Bronchial epithelial cell (primary cell): ENCODE measurements at places on chromosomes 6 and 20. TPM values are rescaled to one million over a fixed set of nuclear protein-coding genes. Genes with fewer than 3 reads are reported as not detected.

GRCh38 chr6:121868206-121868605 is 432.8 kb downstream of the GJA1 start:
- no peak for DNase-seq

DNA sequence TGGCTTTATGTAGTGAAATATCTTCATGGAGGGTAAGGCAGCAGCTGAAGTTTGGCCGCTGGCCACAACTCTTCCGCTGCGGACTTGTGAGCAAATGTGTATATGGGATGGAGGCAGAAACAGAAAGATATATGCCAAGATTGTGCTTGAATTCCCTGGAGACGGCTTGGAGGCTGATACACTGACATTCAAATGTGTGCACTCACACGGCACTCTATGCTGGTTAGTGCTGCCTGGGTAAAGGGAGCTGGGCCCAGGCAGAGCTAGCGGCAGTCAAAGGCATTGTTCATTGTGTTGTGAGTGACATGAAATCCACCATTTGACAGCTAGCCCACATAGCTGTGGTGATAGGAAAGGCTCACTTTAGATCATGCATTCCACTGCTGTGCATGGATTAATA is 202.7 kb downstream of the CLIC5 start:
- DNase-seq = no peak

Gene FAM217A
- not detected in 2 replicates for total RNA-seq

Gene TFAP2C
- 2.9 and 5.1 TPM in 2 replicates for total RNA-seq

Gene SYCP2
- total RNA-seq = 0.26 and 0.51 TPM in 2 replicates

- peak; percentile 82 for DNase-seq
Measured at GRCh38 chr20:50987493-50988210, 29.0 kb downstream of the MOCS3 start.

Gene SLC4A11
- 3.2 and 5.1 TPM in 2 replicates for total RNA-seq

- DNase-seq = no peak
Measured at GRCh38 chr6:143726015-143726647, 48.4 kb downstream of the PHACTR2 start.

DNA sequence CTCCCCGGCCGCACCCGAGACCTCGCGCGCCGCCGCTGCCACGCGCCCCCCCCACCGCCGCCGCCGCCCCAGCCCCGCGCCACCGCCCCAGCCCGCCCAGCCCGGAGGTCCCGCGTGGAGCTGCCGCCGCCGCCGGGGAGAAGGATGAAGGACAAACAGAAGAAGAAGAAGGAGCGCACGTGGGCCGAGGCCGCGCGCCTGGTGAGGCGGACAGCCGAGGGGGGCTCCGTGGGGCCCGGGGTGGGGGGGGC is 426 bp downstream of the ASXL1 start:
- no peak for DNase-seq

GRCh38 chr6:34243901-34244884 is 4.6 kb downstream of the SMIM29 start:
- DNase-seq = peak; percentile 91

- peak; percentile 6 for DNase-seq
Measured at GRCh38 chr20:775679-776135, 7.4 kb upstream of the SLC52A3 start.

GRCh38 chr6:39791311-39791710 is 865 bp upstream of the DAAM2 start:
- DNase-seq = no peak

DNA sequence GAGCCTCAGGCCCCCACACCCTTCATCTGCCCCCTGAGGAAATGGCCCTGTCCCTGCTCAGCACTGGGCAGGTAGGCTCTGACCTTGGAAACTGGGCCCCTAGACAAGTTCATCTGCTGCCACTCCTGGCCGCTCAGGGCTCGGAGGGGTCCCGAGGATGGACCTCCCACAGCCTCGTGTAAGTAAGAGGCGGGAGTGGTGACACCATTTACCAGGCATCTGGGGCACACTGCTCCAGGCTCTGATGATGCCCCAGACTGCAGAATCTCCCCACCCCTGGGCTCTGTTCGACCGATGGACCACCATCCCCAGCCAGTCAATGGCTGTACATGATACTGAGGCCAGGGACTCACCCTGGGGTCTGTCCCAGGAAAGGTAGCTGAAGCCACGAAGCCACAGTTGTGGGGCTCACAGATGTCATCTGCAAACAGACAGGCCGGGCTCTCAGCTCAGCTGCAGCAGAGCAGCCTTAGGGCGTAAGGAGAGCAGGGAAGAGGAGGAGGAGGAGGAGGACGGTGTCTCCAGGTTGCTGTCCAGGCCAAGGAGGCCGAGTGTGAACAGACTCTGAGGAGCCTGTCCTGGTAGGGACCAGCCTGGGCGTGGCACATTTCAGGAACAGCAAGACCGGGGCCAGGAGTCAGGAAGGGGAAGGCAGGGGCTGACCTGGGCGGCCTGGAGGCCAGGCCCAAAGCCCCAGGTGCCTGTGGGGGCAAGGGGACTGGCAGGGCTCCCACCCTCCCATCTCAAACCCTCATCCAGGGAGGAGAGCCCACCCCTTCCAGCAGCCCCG is 300.4 kb downstream of the TAF4 start:
- no peak for DNase-seq

Gene SRC
- 16.6 and 18.2 TPM in 2 replicates for total RNA-seq

DNA sequence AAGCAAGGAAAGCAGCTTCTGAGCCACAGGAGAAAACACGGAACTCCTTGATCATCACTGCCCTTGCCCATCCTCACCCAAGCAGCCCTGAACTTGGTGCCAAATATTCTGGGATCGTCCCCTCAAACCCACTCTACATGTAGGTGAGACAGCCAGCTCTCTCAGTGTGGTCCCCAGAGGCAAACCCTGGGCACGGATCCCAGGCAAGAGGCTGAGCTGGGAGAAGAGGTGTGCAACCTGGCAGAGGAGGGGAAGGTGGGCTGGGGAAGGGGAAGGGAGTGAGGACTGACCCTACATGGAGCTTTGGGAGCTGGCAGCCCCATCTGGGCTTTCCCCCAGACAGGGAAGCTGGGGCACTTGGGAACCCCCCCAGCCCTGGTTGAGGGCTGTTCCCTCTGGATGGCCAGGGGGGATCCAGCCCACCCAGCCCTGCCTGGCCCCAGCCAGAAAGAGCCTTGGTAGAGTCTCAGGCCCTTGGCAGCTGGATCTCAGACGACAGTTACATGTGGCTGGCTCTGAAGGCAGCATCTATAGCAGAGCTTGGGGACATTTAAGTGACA is 186.2 kb upstream of the CST7 start:
- no peak for DNase-seq

DNA sequence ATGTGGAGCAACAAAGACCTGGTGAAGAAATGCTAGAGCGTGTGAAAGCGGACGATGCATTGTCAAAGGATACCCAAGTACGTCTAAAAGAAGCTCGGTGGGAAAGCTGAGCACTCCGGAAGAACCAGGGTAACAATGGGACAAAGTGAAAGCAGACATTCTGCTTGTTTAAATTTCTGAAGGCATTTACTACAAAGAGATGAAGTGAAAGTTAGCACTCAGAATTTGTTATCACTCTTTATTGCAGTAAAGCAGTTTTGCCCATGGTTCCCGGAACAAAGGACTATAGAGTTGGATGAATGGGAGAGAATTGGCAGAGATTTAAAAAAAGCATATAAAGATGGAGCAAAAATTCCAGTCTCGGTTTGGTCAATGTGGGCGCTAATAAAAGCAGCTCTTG is 12.8 kb upstream of the IRAK1BP1 start:
- DNase-seq = no peak

- DNase-seq = peak; percentile 15
Measured at GRCh38 chr6:31308050-31308844, 36.4 kb upstream of the HLA-C start.

Gene LST1
- not detected in 2 replicates for total RNA-seq

GRCh38 chr20:22672191-22672590 is 87.8 kb upstream of the FOXA2 start:
- no peak for DNase-seq

GRCh38 chr6:21840428-21840827 is 246.9 kb downstream of the SOX4 start:
- peak; percentile 88 for DNase-seq

Gene IL17F
- total RNA-seq = not detected in 2 replicates

DNA sequence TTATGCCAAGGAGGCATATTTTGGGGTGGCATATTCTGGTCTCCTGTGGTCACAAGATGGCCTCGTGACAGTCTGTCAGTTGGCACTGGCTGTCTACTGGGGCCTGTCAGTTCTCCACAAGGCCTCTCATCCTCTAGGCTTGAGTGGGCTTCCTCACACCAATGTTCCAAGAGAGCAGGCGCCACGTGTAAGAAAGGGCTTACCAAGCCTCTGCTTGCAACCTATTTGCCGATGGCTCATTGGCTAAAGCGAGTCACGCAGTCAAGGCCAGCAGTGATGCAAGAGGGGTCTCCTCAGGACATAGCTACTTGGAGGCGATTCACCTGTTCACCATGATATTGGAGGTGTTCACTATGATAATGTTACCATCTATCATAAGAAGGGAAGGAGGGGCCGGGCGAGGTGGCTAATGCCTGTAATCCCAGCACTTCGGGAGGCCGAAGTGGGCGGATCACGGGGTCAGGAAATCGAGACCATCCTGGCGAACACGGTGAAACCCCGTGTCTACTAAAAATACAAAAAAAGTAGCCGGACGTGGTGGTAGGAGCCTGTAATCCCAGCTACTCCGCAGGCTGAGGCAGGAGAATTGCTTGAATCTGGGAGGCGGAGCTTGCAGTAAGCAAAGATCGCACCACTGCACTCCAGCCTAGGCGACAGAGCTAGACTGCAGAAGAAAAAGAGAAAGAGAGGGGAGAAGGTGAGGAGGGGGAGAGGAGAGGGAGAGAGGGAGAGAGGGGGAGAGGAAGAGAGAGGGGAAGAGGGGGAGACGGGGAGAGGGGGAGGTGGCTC is 35.3 kb downstream of the C6orf52 start:
- no peak for DNase-seq

DNA sequence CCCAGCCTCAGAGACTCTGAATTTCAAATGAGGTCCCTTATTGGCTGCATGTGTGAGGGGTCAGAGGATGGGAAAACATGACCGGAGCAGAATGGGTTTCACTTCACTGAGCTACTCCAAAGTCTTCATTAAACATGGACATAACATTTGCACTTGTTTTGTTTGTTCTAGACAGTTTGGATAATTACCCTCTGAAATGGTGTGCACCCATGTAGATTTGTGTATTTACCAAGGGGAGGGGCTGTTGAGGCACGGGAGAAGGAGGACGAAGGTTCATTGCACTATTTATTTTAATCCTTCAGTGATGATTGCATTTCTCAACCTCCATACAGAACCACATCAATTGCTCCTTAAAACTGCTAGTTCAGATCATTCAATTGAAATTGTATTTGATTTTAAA is 364.2 kb downstream of the TFAP2B start:
- DNase-seq = no peak

Gene C20orf202
- total RNA-seq = not detected in 2 replicates

DNA sequence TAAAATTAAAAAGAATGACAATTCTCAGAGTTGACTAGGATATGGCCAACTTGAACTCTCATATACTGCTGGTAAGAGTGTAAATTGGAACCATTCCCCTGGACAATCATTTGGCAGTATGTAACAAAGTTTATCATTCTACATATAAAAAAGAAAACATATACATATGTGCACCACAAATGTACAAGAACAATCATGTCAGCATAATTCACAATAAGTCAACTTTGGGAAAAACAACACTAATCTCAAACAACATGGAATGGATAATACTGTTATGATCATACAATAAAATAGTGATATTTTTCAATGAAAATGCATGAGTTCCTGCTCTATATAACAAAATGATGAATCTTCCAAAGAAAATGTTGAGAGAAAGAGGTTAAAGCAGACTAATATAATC is 1078.7 kb upstream of the EPHA7 start:
- DNase-seq = no peak

Gene GJA1
- 118 and 127 TPM in 2 replicates for total RNA-seq

- peak; percentile 12 for DNase-seq
Measured at GRCh38 chr6:92122746-92123145, 1296.6 kb downstream of the EPHA7 start.

GRCh38 chr6:108745664-108746336 is 102.4 kb upstream of the ARMC2 start:
- no peak for DNase-seq

Gene SCGN
- not detected in 2 replicates for total RNA-seq

GRCh38 chr20:58614984-58615760 is 35.9 kb upstream of the STX16 start:
- DNase-seq = no peak

Gene SNX14
- total RNA-seq = 99.6 and 119 TPM in 2 replicates

Gene PTK6
- total RNA-seq = 59.5 and 107 TPM in 2 replicates

DNA sequence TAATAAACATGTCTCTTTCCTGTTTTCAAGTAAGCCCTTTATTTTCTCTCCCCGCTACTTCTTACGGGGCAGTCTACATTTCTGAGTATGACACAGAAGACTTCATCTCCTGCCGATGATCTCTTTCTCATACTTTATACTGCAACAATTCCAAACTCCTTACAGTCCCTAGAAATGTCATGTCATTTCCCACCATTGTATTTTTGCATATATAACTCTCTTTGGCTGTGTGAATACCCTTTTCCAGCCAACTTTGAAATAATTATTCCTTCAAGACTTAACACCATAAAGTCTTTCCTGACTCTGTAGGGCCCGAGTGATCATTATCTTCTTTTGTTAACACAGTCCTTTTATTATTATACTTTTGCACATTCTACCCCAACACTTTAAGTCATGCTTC is 72.1 kb downstream of the SHPRH start:
- DNase-seq = no peak

Gene CCN2
- 1.3 and 2.6 TPM in 2 replicates for total RNA-seq

DNA sequence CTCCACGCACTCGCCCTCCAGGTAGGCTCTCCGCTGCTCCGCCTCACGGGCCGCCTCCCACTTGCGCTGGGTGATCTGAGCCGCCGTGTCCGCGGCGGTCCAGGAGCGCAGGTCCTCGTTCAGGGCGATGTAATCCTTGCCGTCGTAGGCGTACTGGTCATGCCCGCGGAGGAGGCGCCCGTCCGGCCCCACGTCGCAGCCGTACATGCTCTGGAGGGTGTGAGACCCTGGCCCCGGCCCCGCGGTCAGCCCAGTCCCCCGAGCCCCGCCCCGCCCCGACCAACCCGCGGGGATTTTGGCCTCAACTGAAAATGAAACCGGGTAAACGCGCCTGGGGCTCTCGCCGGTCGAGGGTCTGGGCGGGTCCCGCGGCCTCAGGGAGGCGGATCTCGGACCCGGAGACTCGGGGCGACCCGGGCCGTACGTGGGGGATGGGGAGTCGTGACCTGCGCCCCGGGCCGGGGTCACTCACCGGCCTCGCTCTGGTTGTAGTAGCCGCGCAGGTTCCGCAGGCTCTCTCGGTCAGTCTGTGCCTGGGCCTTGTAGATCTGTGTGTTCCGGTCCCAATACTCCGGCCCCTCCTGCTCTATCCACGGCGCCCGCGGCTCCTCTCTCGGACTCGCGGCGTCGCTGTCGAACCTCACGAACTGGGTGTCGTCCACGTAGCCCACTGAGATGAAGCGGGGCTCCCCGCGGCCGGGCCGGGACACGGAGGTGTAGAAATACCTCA is 598 bp downstream of the HLA-B start:
- no peak for DNase-seq
